ENCODE measurements at places on chromosomes 5 and 9.

DNA sequence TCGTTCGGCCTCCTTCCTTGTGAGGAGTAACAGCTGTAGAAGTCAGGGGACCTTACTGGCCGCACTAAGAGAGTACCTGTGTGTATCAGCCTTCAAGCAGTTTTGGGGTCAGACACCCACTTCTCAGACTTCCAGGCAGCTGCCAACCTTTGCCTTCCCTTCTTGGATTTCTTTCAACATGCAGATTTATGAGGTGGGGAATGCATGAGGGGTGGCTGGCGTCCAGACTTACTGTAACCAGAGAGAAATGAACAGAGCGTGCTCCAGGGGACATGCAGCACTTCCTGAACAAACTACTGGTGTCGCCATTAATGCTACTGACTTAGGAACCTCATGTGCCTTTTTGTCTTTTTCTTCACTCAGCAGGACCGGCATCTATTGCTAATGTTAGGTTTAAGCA is 46.7 kb downstream of the INSYN2B start:
- DNase-seq, result no peak

- DNase-seq, result no peak
Observed at GRCh38 chr5:57478826-57479225, 3.8 kb downstream of the ACTBL2 start.

- DNase-seq, result no peak
Observed at GRCh38 chr9:98220911-98221310, 28.5 kb upstream of the CORO2A start.

GRCh38 chr5:111280282-111280951 is 56.2 kb downstream of the CAMK4 start:
- DNase-seq, result no peak

GRCh38 chr5:34857894-34858293 is 18.9 kb downstream of the TTC23L start:
- no peak for DNase-seq

GRCh38 chr9:70040376-70040903 is 3.2 kb upstream of the MAMDC2 start:
- no peak for DNase-seq

DNA sequence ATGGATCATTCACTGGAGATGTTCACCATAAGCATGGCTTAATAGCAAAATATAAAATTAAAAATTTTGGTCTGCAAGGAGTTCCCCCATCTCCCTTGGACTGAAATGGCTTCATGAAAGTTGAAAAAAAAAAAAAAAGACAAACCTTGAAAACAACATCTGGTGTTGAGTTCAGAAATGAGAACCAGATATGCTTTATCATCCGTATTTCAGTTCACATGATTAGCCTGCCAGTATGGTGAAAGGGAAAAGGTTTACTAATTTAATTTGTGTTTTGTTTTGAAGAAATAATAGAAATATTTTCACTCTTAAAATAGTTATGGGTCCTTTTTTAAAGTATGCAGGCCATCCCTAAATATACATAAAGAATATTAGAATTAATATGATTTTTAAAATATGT is 67.8 kb downstream of the TMEM167A start:
- DNase-seq, result no peak

DNA sequence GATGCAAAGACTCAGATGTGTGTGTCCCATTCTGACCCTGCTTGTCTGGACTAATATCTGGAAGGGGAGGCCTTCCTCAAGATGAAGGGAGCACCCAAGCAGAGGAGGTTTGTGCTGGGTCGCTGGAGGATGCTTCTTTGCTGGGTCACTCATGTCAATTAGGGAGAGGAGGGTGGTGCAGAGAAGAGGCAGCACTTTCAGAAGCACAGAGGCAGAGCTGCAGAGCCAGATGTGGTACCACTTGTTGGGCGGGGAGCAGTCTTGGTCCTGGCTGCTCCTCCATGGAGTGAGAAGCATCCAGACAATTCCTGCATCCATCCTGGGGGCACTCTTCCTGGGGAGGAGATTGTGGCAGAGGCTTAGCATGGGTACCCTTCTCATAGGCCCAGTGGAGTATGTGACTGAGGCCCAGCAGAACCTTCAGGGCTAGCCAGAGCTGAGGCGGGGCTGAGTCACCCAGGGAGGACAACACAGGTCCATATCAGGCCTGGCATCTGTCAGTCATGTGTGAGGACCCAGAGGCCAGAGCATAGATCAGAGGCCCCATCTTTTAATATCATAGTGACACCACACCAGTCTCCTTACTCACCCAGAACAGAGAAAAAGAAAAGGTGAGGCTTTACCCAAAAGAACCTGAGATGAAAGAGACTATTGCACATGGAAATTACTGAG is 59.8 kb downstream of the TNFSF15 start:
- no peak for DNase-seq

GRCh38 chr5:150061538-150061995 is 24.8 kb downstream of the CSF1R start:
- peak; percentile 26 for DNase-seq

DNA sequence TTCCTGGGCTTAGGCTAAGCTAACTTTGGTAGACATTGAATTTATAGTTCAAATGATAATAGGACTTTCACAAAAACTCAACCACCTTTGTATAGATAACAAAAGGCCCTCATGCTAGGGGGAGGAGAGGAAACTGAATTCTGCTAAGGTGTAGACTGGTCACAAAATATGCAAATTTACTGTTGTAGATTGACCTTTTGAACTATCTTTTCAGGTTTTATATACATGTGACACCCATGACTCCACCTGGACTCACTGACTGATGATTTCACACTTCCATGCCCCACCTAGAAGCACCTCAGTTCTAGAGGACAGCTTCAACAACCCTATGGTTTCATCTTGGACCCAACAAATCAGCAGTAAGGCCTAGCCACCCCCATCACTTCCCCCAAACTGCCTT is 165.7 kb downstream of the CEMIP2 start:
- DNase-seq, result no peak
